ENCODE measurements at places on chromosomes 2 and 18. TPM values are rescaled to one million over a fixed set of nuclear protein-coding genes. Genes with fewer than 3 reads are reported as not detected.

HADHB gene
- 58.9 TPM for total RNA-seq

ACADL gene
- total RNA-seq, result not detected

ALK gene
- total RNA-seq, result not detected

MYOM1 gene
- total RNA-seq, result 5.5 TPM

VWA3B gene
- not detected for total RNA-seq

AQP12B gene
- not detected for total RNA-seq

CPO gene
- total RNA-seq, result not detected

- no peaks in the 10 kb centered on the region for H3K36me3 ChIP-seq
- H3K27me3 ChIP-seq, result peaks cover 2% of the 10 kb centered on the region
- no peak for DNase-seq
- H3K4me3 ChIP-seq, result no peak overlapping the region
These were observed 115.5 kb upstream of the HAAO start for GRCh38 chr2:42907835-42908234.

GRCh38 chr2:136407952-136408318, 290.0 kb upstream of the CXCR4 start:
- H3K4me3 ChIP-seq, result no peak overlapping the region
- H3K27ac ChIP-seq, result no peak overlapping the region
- no peaks in the 10 kb centered on the region for H3K36me3 ChIP-seq
- no peak for DNase-seq

GRCh38 chr2:180577567-180577966, 402.8 kb upstream of the UBE2E3 start:
- H3K36me3 ChIP-seq, result no peaks in the 10 kb centered on the region
- no peak overlapping the region for H3K27ac ChIP-seq
- DNase-seq, result no peak
- H3K4me3 ChIP-seq, result no peak overlapping the region
- H3K27me3 ChIP-seq, result peaks cover 1% of the 10 kb centered on the region

DNA sequence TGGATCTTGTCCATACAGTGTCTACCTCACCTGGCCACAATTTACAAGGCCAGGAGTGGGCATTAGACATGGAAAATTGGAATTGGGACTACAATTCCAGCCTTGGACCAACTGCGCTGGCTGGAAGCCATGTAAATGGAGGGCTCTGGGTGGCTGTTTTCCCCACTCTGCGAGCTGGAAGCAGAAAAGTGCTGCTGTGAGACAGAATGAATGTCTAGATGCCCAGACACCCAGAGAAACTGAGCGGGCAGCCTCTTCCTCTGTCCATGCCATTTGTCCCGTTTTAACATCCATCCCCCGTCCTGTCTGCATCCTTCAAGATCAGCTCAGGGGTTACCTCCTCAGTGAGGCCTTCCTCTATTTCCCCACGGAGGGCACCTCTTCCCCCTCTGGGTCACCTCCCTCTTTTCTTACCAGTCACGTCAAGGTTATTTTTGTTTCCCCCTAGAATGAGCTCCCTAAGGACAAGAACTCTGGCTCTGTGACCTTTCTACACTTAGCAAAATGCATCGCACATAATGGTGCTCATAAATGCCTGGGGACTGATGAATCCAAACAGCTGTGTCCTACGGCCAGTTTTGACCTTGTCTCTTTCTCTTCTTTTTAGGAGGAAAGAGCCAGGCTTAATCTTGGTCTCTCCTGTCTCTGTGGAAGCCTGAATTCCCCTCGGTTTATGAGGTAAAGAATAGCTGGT, 41.2 kb downstream of the MCFD2 start:
- H3K36me3 ChIP-seq, result no peaks in the 10 kb centered on the region
- H3K27me3 ChIP-seq, result no peaks in the 10 kb centered on the region
- no peak overlapping the region for H3K4me3 ChIP-seq
- no peaks in the 10 kb centered on the region for H3K4me1 ChIP-seq
- no peak overlapping the region for H3K27ac ChIP-seq

DNA sequence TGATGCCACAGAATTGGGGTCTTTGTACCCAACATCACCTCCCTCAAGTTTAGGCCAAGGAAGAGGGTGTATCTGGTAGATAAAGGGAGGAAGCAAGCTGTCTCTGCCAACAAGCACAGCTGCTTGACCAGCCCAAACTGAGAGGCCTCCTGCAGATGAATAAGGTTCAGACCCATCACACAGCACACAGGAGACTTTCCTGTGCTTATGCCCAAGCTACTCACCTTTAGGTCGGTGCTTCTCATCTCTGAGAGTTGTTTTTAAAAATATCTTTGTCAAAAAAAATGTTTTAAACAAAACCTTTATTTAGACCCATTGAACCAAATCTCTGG, 24.7 kb upstream of the SP3 start:
- peaks cover 4% of the 10 kb centered on the region for H3K27me3 ChIP-seq
- no peaks in the 10 kb centered on the region for H3K36me3 ChIP-seq
- no peak overlapping the region for H3K27ac ChIP-seq
- no peak overlapping the region for H3K4me3 ChIP-seq

GRCh38 chr2:69279931-69280681, 106.9 kb downstream of the GFPT1 start:
- no peaks in the 10 kb centered on the region for H3K36me3 ChIP-seq
- no peak overlapping the region for H3K27ac ChIP-seq
- H3K4me1 ChIP-seq, result no peaks in the 10 kb centered on the region
- DNase-seq, result no peak
- peaks cover 21% of the 10 kb centered on the region for H3K27me3 ChIP-seq

- DNase-seq, result no peak
- no peaks in the 10 kb centered on the region for H3K27me3 ChIP-seq
- H3K4me3 ChIP-seq, result no peak overlapping the region
- H3K27ac ChIP-seq, result peak overlapping the region; percentile 80
These were observed 46.9 kb upstream of the SMAD7 start for GRCh38 chr18:48997681-48997984.

DNA sequence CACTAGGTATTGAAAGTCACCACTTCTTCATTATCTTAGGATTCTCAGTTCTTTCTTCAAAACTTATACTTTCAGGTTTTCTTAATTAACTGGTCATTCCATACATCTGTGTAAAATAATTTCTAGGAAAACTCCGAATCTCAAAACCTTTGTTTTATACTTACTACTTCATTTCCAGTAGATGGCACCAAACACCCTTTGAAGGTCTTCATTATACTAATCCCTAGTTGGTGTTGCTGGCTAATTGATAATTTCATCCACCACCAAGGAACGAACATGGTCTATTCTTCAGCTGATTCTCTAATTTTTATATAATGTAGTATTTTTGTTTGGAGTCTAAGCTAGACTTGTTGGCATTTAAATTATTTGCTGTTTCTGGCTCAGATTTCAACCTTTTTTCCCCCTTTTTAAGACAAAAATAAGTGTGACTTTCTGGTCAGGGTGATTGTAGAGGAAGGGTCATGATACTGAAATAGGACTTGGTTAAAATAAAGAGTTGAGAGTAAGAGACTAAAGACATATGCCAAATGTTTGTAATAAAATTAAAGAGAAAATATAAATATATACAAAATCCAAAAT, 2.8 kb upstream of the MXD1 start:
- no peaks in the 10 kb centered on the region for H3K27me3 ChIP-seq
- no peak for DNase-seq
- H3K36me3 ChIP-seq, result no peaks in the 10 kb centered on the region
- H3K4me1 ChIP-seq, result peaks cover 13% of the 10 kb centered on the region

GRCh38 chr18:46484971-46485370, 172.0 kb downstream of the LOXHD1 start:
- no peak overlapping the region for H3K4me3 ChIP-seq
- H3K27me3 ChIP-seq, result peaks cover 4% of the 10 kb centered on the region
- no peaks in the 10 kb centered on the region for H3K36me3 ChIP-seq

DNA sequence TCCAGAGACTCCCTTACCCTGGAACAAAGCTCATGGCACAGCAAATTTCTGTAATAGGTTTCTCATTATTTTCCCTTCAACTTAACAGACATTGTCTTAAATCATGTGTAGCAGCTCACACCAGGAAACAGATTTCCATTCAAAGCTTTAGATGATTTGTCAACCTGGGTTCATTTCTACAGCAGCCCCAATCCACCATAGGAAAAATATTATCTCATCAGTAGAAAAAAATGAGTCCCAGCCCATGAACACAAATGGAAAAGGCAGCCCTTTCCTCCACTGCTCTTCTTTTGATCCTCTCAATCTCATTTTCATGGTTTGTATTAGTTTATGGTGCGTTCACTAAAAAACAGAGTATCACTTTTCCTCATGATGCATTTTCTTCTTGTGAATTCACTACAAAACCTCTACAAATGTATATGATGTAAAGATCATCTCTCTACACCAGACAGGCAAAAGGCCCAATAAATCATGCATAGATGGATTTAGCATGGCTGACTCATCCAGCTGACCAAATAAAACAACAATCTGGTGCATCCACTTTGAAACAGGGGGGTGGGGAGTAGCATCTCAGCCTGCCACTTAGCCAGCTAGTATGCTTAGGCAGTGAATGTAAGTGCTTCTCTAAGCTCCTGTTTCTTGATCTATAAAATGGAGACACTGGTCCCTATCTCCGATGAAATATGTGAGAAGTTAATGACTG, 78.6 kb downstream of the SATB2 start:
- peaks cover 17% of the 10 kb centered on the region for H3K27me3 ChIP-seq
- H3K4me3 ChIP-seq, result no peak overlapping the region
- H3K27ac ChIP-seq, result no peak overlapping the region

DNA sequence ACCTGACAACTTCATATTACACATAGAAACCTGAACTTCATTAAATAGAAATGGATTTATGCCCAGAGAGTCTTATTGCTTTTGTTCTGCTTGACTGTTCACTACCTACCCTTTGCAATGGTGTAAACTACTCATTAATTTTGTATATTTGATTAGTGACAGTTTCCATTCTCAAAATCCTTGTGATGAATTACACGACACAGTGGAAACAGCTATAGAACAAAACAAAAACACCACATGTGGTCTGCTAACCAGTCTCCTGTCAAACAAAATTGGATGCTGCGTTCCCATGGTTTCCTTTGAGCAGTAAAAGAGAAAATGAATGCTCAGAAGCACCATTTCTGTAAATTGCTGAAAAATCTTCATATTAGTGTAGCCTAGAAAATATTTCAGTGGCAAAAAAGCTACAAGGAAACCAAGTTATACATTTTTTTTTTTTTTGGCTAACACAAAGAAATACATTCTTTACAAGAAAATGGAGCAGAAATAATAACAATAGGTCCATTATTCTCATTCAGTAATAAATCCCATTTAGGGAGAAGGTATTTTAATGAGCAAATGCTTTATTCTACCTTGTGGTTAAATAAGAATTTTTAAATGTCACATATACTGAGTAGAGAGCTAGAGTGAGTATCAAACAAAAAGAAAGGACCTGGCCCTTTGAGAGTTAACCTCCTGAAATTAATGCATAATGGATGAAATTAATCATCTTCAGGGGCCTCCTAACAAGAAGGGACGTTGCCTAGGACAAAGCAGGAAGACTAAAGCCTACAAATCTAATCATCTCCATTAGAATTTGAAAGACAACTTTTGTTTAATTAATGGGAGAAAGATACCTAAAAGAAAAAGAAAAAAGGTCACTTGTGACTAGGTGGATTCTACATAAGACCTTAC, 355.1 kb upstream of the ZC3H15 start:
- H3K4me1 ChIP-seq, result no peaks in the 10 kb centered on the region
- no peak overlapping the region for H3K4me3 ChIP-seq
- DNase-seq, result no peak
- H3K27me3 ChIP-seq, result no peaks in the 10 kb centered on the region
- H3K36me3 ChIP-seq, result no peaks in the 10 kb centered on the region
- no peak overlapping the region for H3K27ac ChIP-seq

GRCh38 chr2:26179446-26179913, 6.6 kb downstream of the GAREM2 start:
- DNase-seq, result no peak
- H3K4me1 ChIP-seq, result peaks cover 21% of the 10 kb centered on the region
- no peaks in the 10 kb centered on the region for H3K36me3 ChIP-seq
- H3K27me3 ChIP-seq, result peaks cover 58% of the 10 kb centered on the region
- H3K27ac ChIP-seq, result no peak overlapping the region

GRCh38 chr2:64086347-64087082, 57.7 kb downstream of the PELI1 start:
- no peak for DNase-seq
- peaks cover 23% of the 10 kb centered on the region for H3K4me1 ChIP-seq
- no peak overlapping the region for H3K27ac ChIP-seq

DNA sequence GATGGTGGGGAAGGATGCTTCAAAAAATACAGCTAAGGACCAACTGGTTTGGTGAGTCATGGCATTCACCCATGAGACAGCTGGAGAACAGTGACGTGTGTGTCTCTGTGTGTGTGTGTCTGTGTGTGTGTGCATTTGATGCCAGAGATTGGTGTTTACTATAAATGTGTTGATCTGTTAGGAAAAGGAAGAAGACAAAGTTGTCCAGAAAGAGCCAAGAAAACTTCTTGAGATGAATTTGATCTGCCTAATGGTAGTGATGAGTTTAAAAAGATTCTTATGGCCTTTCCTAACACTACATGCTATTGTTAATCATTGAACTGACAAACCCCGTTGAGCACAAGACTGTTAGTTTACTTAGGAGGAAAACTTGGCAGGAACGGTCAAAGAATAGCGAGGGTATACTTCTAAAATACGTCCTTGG, 36.4 kb upstream of the IL1R1 start:
- no peak overlapping the region for H3K27ac ChIP-seq
- H3K27me3 ChIP-seq, result no peaks in the 10 kb centered on the region
- H3K4me1 ChIP-seq, result peaks cover 11% of the 10 kb centered on the region
- H3K4me3 ChIP-seq, result no peak overlapping the region
- no peaks in the 10 kb centered on the region for H3K36me3 ChIP-seq

GRCh38 chr18:24663026-24663425, 202.6 kb downstream of the HRH4 start:
- H3K4me3 ChIP-seq, result no peak overlapping the region
- peaks cover 23% of the 10 kb centered on the region for H3K4me1 ChIP-seq
- peaks cover 5% of the 10 kb centered on the region for H3K27me3 ChIP-seq
- peak overlapping the region; percentile 54 for H3K27ac ChIP-seq
- DNase-seq, result no peak

DNA sequence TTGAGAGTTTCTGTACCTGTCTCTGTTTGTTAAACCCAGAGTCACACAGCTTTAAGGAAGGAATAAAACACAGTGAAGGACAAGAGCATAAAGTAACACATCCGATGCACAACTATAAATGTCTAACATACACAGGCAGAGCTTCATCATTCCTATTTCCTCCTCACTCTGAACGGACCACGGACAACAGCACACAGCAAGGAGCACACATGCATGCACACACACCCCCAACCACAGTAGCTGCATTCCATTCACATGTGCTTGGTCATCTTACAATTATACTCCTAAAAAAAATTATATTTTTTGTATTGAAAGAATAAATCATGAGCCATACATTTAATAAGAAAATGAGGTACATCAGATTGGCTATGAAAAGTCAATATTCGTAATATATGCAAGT, 58.3 kb downstream of the ID2 start:
- no peaks in the 10 kb centered on the region for H3K36me3 ChIP-seq
- H3K27ac ChIP-seq, result no peak overlapping the region
- H3K4me1 ChIP-seq, result no peaks in the 10 kb centered on the region
- H3K27me3 ChIP-seq, result no peaks in the 10 kb centered on the region
- no peak overlapping the region for H3K4me3 ChIP-seq

Measured in naive thymus-derived CD8-positive, alpha-beta T cell (primary cell).